SJCRH30 (cell line): ENCODE measurements at places on chromosomes 12 and 14. TPM values are rescaled to one million over a fixed set of nuclear protein-coding genes. Genes with fewer than 3 reads are reported as not detected.

DNA sequence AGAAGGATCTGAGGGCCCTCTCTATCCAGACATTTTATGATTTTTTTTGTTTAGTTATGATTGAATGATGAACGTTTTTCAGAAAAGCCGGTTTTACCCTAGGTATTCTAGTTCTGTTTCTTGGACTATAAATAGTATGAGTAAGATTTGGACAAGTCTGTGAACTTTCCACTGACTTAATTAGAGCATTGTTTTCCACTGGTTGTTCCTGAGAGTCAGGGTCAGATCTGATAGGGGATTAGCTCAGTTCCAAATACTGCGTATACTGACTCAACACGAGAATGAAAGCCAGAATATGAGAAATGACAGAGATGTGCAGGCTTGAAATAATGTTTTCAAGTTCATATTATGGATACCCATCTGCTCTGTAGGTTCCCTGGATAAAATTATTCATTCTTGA lies 361.6 kb downstream of the AEBP2 start:
- H3K4me3 ChIP-seq, result no peak overlapping the region
- no peak for DNase-seq
- H3K4me1 ChIP-seq, result no peaks in the 10 kb centered on the region
- H3K27me3 ChIP-seq, result no peaks in the 10 kb centered on the region

ZDHHC22 gene
- total RNA-seq, result 12.1 and 13.4 TPM in 2 replicates

DNA sequence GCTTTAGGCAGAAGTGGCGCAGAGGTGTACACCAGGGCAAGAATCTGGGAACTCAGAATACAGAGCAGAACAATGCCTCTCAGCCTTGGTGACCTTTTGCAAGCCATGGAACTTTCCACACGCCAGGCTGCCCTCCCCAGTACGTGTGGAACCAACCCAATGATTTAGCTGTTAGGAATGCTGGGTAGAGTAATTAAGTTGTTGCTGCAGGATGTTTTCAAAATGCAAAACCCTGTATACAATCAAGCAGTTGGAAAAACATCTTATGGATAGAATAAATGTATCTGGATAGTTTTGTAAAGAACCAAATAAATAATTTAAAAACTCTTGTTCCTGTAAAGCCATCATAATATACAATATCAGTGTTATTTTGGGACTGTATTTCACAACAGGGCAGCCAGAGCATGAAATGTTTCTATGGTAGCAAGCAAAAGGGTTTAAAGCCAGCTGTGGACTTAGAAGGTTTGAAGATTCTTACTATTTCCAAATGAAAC lies 19.4 kb downstream of the PPP1R36 start:
- no peaks in the 10 kb centered on the region for H3K27me3 ChIP-seq
- no peaks in the 10 kb centered on the region for H3K36me3 ChIP-seq
- DNase-seq, result no peak
- H3K4me3 ChIP-seq, result no peak overlapping the region

TOMM20L gene
- total RNA-seq, result not detected in 2 replicates

DNA sequence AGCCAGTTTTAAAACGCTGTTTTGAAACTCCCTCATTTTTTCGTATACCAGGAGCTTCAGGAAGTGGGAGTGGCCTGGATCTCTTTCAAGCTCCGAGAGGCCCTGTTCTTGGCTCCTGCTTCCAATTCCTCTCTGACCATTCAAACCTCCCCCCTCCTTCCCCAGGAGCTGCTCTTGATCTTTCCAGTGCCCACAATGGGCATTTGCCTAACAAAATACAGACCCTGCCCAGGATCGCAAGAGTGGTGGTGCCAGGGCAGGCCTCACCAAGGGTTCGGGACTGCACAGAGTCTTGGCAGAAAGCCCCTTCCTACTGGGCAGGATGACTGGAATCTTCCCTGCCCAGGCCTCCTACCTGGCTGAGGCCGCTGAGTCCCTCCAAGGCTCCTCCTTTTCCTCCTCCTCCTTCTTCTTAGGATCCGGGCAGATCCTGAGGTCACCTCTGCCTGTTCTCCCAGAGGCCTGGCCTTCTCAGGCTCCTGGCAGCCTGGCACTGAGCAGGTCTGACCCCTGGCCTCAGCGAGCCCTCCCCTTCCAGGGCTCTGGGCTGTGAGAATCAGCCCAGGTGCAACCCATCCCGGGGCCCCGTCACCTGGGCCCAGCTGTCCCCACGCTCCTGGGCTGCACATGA lies 46.9 kb upstream of the NOS1 start:
- no peaks in the 10 kb centered on the region for H3K27me3 ChIP-seq
- peaks cover 24% of the 10 kb centered on the region for H3K36me3 ChIP-seq
- H3K27ac ChIP-seq, result no peak overlapping the region
- no peak overlapping the region for H3K4me3 ChIP-seq
- no peaks in the 10 kb centered on the region for H3K4me1 ChIP-seq

- no peaks in the 10 kb centered on the region for H3K27me3 ChIP-seq
- H3K36me3 ChIP-seq, result no peaks in the 10 kb centered on the region
- H3K4me3 ChIP-seq, result no peak overlapping the region
- H3K4me1 ChIP-seq, result no peaks in the 10 kb centered on the region
- no peak for DNase-seq
These were observed 102.9 kb upstream of the CCDC196 start for GRCh38 chr14:66383257-66383656.
